ENCODE measurements at places on chromosomes 5 and 9. TPM values are rescaled to one million over a fixed set of nuclear protein-coding genes. Genes with fewer than 3 reads are reported as not detected.

Gene PCDHGA9
- total RNA-seq: 0.92 TPM

Gene NXNL2
- total RNA-seq: not detected

Gene NKD2
- total RNA-seq: 3.3 TPM

Gene NR3C1
- total RNA-seq: 22.5 TPM

Gene ARL10
- total RNA-seq: not detected

Gene ECM2
- total RNA-seq: not detected

Gene EIF4EBP3
- total RNA-seq: 1.7 TPM

Gene GPR151
- not detected for total RNA-seq

Gene SLC34A3
- total RNA-seq: not detected

Gene OBP2B
- not detected for total RNA-seq

Gene SPOCK1
- total RNA-seq: 222 TPM

DNA sequence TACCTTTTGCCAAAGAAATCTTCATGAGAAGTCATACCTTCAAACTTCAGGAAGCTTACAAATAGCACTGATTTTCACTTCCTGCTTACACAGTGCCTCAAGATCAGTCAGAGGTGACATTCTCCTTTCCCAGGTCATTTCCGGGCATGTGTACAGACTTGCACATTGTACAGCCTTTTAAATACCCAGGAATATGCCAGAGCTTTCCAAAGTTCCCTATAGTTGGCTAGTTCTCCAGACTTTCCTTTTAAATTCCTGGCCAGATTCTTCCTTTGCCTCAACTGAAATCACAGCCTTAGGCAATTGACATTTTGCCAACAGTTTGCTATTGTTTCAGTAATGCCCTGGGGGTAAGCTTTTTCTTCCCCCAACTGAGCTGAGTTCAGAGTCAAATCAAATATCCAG lies 47.2 kb downstream of the RFX3 start:
- no peak for DNase-seq

- no peak for DNase-seq
Measured at GRCh38 chr5:172371684-172372083, 82.6 kb downstream of the SH3PXD2B start.

DNA sequence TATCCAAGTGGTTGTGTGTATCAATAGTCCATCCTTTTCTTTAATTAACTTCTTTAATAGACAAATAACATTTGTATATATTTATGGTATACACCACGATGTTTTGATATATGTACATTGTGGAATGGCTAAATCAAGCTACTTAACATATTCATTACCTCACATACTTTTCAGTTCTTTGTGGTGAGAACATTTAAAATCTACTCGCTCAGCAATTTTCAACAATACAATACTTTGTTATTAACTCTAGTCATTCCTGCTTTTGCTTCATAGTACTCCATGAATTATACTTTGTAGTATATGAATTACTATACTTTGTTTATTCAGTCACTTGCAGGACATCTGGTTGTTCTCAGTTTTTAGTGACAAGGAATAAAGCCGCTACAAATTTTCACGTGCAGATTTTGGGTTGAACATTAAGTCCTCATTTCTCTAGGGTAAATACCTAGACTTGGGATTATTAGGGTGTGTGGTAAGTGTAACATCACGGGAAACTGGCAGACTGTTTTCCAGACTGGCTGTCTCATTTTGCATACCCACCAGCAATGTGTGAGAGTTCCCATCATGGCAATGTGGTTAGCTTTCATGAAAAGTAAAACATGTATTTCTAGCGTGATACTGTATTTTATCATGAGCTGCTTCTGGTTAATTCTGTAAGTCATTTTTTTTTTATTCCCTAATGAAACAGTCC lies 354.4 kb upstream of the WWC1 start:
- no peak for DNase-seq

- DNase-seq: no peak
Measured at GRCh38 chr9:127970401-127971313, 10.1 kb downstream of the EEIG1 start.

- no peak for DNase-seq
Measured at GRCh38 chr5:62385816-62386400, 17.8 kb downstream of the DIMT1 start.

- peak; percentile 19 for DNase-seq
Measured at GRCh38 chr9:92328225-92328624, 2.5 kb downstream of the CENPP start.

GRCh38 chr9:114989600-114990410 lies 59.4 kb upstream of the TNFSF8 start:
- DNase-seq: no peak

- no peak for DNase-seq
Measured at GRCh38 chr9:134234001-134234660, 69.8 kb upstream of the RNU6ATAC start.

DNA sequence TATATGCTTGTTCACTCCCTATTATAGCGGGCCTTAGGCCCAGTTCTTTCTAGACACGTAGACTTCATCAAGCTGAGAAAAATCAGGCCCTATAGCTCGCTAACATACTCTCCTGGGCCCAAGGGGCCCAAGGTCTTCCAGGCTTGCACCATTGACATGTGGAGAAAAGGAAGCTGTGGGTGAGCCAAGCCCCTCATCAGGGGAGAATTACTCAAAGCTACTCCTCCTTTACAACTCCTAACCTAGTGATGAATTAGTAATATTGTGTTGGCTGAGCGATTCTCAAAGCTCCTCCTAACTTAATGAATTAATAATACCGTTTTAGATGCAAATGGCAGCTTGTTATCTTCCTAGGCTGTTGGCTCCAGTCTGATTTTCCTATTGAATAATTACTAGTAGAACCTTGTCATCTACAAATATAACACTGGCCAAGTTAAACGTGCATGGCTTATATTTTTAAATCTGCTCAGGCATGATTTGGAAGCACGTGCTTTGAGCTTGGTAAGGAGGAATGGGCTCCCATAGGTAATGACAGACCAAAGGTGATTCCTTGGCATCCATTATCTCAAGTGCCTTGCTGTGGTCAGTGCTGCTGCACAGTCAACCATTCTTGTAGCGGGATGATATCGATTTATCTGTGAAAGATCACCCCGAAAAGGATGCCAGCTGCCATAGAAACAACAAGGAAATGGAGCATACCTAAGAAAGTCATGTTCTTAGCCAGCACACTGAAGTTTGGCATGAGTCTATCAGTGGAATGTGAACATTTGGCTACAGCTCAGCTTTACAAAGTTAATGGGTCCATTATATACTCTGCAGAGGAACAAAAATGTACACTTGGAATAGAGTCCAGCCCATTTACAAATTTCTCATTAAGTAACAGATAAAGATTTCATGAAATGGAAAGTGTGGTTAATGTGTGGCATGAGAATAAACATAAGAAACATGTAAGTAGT lies 23.8 kb downstream of the LVRN start:
- DNase-seq: no peak

GRCh38 chr5:168672888-168673287 lies 93.7 kb upstream of the PANK3 start:
- no peak for DNase-seq

GRCh38 chr5:72511774-72512592 lies 4.8 kb upstream of the ZNF366 start:
- DNase-seq: no peak

DNA sequence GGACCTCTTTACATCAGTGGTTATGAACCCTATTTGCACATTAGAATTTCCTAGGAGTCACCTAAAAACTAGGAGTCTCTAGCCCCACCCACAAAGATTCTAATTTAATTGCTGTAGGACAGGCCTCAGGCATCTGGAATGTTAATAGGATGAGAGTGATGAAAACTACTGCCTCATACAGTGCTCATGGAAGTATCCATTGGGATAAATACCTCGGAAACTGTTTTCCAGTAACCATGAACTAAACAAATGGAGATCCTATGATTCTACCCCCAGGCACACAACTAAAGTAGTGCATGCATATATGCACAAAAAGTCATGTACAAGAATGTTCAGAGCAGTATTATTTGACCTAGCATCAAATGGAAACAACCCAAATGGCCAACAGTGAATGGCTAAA lies 286.3 kb downstream of the DNAH5 start:
- DNase-seq: no peak

DNA sequence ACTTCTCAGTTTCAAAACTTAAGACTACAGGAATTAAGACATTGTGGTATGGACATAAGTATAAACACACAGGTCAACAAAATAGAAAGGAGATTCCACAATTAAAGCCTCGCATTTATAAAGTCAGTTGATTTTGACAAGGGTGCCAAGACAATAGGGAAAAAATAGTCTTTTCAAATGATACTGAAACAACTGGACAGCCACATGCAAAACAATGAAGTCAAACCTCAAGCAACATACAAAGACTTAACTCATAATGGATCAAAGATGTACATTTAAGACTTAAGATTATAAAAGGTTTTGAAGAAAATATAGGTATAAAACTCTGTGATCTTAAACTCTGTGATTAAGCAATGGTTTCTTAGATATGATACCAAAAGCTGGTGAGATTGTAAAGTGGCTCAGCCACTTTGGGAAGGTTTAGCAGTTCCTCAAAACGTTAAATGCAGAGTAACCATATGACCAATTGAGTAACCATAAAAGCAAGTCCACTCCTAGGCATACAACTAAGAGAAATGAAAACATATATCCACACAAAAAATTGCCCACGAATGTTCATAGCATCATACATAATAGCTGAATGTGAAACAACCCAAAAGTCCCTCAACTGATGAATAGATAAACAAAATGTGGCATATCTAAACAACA lies 22.0 kb downstream of the HINT1 start:
- no peak for DNase-seq

GRCh38 chr5:112546946-112547592 lies 128.0 kb upstream of the EPB41L4A start:
- no peak for DNase-seq

GRCh38 chr5:107154593-107154992 lies 516.1 kb downstream of the EFNA5 start:
- DNase-seq: no peak

- DNase-seq: no peak
Measured at GRCh38 chr5:161660806-161661205, 24.7 kb upstream of the GABRA6 start.

DNA sequence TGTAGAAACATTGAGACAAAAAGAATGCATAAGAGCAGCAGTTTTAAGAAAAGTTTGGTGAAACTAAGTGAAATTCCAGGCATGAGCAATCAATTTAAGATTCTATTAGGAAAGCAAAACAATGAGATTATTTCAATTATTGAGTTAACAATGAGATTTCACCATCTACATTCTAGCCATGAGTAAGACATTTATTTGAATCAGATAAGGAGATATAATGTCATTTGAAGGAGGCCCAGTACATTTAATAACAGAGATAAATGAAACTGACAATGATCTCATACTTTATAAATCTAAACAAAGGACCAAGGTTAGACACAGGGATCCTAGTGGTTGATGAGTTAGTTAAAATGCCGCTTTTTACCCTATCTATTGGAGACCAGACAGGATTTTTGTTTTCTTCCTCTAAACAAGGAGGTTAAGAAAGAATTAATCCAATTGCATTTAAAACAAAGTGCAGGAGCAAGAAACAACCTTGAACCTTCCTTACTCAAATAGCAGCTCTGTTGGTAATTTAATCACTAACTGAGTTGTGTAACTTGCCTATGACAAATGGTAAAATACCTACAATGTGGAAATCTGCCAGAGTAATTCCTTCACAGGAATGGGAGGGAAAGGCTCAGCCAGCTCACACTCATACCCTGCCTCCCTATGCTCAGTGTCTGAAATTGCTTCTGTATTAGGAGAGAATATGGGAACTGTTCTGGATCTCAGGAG lies 103.5 kb upstream of the NR3C1 start:
- peak; percentile 48 for DNase-seq

GRCh38 chr5:81233080-81233634 lies at the start of gene CKMT2:
TSS of gene CKMT2 (plus strand) at chr5:81233322. CDS start at chr5:81251133, 17,811 bp downstream.
- no peak for DNase-seq

- no peak for DNase-seq
Measured at GRCh38 chr5:158559643-158560042, 540.1 kb downstream of the EBF1 start.

- DNase-seq: no peak
Measured at GRCh38 chr9:82342046-82342445, 353.5 kb downstream of the SPATA31D1 start.

DNA sequence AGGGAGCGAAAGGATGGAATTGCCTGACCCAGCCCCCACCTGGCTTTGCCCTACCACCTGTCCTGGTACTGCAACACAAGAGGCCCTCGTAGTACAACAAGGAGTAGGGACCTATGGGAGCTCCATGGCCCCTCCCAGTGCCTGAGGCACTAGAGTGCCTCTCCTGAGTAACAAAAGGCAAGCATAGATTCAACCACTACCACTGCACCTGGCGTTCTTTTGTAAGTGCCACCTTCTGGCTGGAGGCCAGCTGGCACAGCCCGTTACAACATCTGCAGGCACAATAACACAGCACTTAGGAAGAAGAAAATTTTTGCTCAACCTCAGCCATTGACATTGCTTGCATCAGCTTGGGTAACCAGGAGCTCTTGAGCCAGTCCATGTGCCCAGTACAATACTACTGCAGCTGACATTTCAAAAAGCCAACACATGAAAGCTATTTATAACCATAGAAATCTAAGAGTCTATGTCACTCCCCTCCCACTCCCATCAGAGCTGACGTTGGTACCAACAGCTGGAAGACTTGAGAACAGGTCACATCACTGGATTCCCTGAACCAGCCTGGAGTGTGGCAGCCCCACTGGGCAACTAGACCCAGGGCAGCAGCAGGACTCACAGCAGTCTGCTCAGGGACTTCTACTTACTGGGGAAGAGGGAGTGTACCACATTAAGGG lies 17.7 kb upstream of the FAM174A start:
- no peak for DNase-seq

DNA sequence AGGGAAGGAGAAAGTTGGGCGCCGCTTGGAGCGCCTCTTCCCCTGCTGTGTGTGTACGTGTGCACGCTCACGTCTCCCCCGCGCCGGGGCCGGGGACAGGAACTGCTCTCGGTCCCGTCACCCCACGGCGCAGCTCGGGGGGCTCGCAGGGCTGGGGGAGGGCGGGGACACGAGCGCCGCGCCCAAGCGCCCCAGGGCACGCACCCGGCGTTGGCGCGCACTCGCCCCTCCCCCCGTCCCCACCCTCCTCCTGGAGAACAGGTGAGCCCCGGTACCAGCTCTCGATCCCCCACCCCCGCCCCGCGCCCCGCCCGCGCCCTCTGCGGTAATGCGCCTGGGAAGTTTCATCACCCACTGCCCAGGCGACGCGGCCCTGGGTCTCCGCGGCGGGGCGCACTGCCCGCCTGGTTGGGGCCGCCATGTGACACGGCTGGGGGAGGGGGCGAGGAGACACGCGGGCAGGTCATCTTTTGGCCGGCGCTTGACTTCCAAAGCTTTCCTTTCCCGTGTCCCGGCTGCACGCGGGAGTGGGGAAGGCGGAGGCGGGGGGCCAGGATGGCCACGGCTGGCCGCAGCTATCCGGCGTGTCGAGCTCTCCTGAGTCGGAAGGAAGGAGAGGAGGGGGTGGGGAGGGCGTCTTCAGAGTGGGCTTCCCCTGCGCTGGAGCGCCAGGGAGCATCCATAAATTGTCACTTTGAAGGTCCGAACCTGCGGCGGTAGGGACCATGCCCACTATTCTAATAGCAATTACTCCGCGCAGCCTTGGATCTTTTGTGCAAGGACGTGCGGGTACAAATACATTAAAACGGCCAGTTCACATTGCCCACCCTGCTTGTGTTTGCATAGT lies 1.5 kb upstream of the STC2 start:
- DNase-seq: peak; percentile 72

- DNase-seq: no peak
Measured at GRCh38 chr9:133938086-133938485, 54.0 kb downstream of the VAV2 start.

- DNase-seq: no peak
Measured at GRCh38 chr5:139814191-139814601, 18.6 kb downstream of the PSD2 start.

All from NCI-H460 (cell line).